ENCODE measurements at places on chromosomes 6 and 20. TPM values are rescaled to one million over a fixed set of nuclear protein-coding genes. Genes with fewer than 3 reads are reported as not detected.
A peak's percentile ranks its signal among the peaks of the same experiment; 100 is the strongest.

DNA sequence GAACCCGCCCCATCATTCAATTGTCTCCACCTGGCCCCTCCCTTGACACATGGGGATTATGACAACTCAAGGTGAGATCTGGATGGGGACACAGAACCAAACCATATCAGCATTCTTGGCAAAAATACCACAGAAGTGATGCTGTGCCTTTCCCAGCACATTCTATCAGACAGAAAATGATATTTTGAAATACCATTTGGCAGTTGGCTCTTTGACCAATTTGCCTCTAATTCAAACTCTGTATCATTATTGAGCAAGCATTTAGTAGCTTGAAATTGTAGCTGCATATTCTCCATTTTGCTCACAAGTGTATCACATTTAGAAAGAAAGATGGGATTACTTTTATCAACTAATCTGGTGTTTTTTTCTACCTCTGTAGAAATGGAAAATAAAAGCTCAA lies 64.0 kb downstream of the PLCB1 start:
- no peak for DNase-seq

- no peak for DNase-seq
Observed at GRCh38 chr6:112626468-112627082, 279.4 kb downstream of the RFPL4B start.

GRCh38 chr6:24551139-24551538 lies 56.4 kb downstream of the ALDH5A1 start:
- DNase-seq: no peak

GRCh38 chr6:68039641-68040311 lies 595.3 kb upstream of the ADGRB3 start:
- DNase-seq: no peak

- DNase-seq: no peak
Observed at GRCh38 chr20:3183896-3184612, 10.7 kb upstream of the LZTS3 start.

- no peak for DNase-seq
Observed at GRCh38 chr20:20683481-20684321, 28.7 kb downstream of the RALGAPA2 start.

DNA sequence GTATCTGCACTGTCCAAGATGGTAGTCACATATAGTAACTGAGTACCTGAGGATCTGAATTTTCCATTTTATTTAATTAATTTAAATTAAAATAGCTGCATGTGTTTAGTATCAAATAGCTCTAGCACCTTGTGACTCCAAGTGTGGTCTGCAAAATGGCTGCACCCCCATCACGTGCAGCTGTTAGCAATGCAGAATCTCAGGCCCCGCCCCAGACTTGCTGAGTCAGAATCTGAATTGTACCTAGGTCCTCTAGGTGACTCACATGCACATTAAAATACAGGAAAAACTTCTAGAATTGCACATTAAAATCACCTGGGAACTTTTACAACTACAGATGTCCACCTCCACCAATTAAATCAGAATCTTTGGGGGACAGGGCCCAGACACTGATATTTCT lies 19.2 kb upstream of the FAM83C start:
- DNase-seq: peak; percentile 51

GRCh38 chr6:35318196-35319171 lies 20.9 kb downstream of the DEF6 start:
- peak; percentile 87 for DNase-seq

GRCh38 chr6:109130065-109130464 lies 34.8 kb downstream of the CEP57L1 start:
- DNase-seq: no peak

DNA sequence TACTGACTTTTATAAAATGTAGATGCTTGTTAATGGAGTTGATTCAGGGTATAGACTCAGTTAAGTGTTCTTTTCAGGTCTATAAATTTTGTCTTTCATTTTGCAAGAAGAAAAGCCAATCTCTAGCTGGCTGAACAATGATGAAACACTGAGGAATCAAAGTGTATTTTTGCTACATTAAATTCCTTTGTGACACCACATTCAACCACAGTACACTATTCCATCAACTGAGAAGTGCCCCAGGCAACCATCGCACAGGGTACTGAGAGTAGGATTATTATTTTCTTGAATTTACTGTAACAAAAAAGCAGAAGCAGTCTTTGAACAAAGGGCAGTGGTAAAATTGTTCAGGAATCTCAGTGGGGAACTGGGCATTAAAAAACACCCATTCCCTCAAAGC lies 83.6 kb downstream of the PREP start:
- DNase-seq: no peak

DNA sequence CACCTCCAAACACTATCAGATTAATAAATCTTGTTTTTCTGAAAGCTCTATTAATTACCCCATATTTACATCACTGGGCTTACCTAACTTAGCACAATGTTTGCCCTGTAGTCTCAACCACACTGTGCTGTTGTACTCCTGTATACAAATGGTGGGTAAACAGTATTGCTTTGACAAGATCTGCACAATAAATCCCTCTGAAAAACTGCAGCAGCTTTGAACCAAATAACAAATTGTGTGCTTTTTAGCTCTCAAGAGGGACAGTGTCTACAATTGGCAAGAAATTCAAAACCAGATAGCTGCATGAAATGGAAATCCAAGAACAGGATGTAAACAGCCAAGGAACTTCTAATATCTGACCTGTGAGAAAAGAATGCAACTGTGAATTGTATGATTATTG lies 10.4 kb downstream of the KIF6 start:
- DNase-seq: no peak

DNA sequence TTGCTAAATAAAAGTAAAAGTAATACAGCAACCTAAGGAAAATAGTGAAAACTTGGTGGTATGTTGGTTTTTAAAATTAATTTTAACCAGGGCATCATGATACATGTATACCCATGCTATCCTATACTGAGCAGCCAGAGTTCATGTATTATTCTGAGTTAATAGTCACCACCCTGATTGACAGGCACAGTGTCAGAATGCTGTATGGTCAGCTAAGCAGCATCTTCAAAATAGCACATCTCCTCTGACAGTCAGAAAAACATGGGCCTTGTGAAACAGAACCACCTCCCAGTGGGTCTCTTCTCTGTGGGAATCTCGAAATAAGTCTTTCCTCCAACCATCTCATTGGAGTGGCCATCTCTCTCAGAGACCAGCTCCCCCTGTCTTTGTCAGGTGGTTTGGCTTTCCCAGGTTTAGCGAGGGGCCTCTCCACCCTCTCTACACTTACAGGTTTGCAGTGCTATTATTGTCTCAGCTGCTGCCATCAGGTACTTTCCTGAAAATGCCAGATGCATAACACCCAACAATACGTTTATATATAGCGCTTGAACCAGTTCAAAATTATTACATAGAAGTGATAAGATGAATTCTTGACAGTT lies 47.1 kb upstream of the RNF8 start:
- no peak for DNase-seq

DNA sequence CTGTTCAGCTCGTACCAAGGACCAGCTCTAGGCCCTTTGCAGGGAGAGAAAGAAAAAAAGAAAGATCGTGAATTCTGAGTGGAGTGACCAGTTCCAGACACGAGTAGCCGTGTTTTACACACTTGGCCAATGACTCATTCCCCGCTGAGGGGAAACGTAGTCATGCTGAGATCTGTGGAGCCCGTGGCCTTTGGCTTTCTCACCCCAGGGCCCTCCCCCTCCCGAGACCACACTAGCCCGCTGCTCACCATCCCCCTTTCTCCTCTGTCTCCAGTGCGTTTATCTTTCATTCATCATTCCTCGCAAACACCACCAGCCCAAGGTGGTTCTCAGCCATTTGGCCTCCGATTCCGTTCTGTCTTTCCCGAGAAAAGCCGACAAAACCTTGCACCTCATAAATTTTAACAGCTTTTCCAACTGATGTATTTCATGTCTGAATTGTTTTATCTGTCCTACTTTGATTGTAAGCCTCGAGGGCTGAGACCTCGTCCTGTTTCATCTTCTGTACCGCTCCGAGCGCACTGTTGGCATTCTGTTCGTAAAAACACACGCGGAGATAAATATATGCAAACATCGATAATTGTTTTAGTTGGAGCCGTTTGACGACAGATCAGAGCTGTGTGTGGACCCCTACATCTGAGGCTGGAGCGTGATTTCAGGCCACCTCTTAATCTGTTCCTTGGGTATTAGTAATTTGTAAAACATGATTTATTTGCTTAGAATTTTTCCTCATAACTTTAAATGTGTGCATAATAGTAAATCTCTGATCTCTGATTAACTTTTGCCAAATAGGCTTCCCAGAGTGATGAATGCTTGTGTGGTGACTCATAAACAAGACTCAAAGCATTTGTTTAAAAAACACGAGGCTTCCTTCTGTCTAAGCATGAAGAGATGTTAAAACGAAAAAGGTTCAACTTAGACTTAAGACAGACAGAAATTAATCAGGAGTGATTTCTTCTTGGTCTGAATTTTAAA lies 336.6 kb downstream of the CDH4 start:
- DNase-seq: peak; percentile 17

DNA sequence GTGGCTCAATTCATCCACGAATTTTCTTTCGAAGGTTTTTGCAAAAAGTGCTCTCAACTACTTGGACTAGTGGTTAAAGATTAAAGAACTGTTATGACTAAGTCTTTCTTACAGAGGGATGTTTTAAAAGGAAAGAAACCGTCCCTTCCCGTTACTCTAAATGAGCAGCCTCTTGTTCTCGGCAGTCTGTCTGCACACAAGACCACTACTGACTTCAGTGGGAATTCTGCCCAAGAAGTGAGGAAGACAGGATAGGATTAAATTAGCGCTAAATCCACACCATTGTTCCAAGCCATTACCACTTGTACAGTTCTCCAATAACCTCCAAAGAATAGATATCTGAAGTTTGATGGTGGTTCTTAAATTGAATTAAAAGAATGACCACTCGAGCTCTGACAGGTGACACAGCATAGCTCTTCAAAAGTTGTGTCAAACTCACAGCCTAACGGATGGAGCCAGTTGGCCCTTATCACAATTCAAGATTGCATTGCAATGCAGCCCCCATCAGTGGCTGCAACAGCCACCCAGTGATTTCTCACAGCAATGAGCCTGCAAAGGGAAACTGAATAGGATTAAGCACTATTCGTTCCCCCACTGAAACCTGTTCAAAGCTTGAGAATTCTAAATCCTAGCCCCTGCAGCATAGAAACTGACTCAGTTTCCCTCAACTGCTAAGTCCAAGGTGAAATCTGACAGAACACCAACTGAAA lies 1.8 kb downstream of the EPB41L2 start:
- no peak for DNase-seq

- no peak for DNase-seq
Observed at GRCh38 chr20:20399531-20400500, 31.9 kb downstream of the INSM1 start.

GRCh38 chr6:14905201-14905600 lies 340.7 kb upstream of the JARID2 start:
- DNase-seq: no peak

- peak; percentile 57 for DNase-seq
Observed at GRCh38 chr20:57498425-57499400, 26.2 kb downstream of the CTCFL start.

- no peak for DNase-seq
Observed at GRCh38 chr6:153086225-153086990, 44.7 kb downstream of the RGS17 start.

- no peak for DNase-seq
Observed at GRCh38 chr6:82000551-82000950, 247.0 kb downstream of the IBTK start.

DNA sequence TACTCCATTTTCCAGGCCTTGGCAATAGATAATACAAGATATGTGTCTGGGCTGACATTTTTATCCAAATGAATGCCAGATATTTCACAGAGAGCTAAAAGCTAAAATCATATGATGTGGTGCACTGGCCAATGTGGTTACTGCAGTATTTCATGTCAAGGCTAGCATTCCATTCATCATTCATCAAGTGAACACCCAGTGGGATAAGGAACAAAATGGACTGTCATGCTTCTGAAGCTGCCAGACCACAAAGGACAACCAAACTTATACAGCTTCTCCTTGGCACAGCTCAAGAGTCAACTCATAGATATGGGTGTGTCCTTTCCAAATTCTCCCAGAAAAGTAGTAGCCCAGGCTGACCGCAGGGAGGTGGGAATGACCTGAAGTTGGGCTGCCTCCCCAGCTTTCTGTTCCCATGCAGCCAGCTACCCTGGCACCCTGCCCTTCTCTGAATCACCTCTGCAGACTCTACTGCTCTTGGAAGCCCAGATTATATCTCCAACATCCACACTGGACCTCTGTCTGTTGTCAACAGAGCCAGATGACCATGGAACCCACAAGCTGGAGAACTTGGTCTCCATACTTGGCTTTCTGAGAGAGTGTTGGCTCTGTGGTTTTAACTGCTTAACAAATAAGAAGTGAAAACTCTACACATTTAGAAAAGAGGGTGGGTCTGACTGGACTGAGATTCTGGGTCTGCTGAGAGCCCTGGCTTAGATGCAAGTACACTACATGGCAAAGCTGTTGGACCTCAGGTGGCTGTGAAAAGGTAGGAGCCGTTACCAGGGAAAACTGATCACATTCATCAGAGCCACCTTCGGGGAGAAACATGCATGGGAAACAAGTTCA lies 122.8 kb downstream of the ALDH8A1 start:
- peak; percentile 23 for DNase-seq

GRCh38 chr6:156809034-156809433 lies 31.9 kb downstream of the ARID1B start:
- DNase-seq: no peak

- no peak for DNase-seq
Observed at GRCh38 chr20:41697861-41698559, 79.8 kb upstream of the CHD6 start.

DNA sequence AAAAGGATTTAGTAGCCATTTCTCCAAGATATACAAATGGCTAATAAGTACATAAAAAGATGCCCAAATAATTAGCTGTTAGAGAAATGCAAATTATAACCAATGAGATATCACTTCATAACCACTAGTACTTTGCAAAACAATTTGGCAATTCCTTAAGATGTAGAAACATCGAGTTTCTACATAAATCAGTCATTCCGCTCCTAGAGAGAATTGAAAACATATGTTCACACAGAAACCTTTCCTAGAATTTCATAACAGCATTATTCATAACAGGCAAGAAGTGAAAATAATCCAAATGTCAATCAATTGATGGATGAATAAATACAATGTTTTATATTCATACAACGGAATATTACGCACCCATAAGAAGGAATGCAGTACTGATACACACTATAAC lies 20.5 kb upstream of the NT5E start:
- DNase-seq: no peak

DNA sequence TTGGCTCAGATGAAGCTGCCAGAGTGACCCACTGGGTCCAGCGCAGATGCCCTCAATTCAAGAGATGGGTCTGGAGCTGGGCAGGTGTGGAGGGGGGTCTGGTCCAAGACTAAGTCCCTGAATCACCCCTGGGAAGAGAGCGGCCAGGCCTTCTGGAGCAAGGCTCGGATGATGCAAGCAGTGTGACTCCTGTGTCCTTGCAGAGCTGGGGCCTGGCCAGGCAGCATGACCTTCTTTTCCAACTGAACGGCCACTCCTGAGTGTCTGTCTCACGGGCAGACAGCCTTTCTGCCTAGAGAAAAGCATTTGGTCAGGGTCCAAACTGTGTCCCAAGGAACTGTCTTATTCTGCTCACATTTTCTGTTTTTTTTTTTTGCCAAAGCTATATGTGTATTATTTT lies 42.6 kb upstream of the FNDC1 start:
- no peak for DNase-seq

Gene PDYN
- not detected for total RNA-seq

Gene C6orf118
- total RNA-seq: not detected

Gene RPS18
- 1,680 TPM for total RNA-seq

Gene THBS2
- 4.0 TPM for total RNA-seq

Gene SGK2
- total RNA-seq: 60.4 TPM

Gene MATN4
- total RNA-seq: not detected

Gene ZSCAN31
- total RNA-seq: 20.5 TPM

Gene EDN3
- total RNA-seq: 34.3 TPM

Gene ENPP5
- 4.1 TPM for total RNA-seq

Gene EPHA7
- total RNA-seq: 0.84 TPM

Gene WFDC10B
- total RNA-seq: 0.73 TPM

Gene SNAP25
- 1.1 TPM for total RNA-seq

Gene SRSF12
- total RNA-seq: not detected
